Heart left ventricle (tissue), 16 donors: ENCODE measurements at places on chromosomes 16 and 17.

GRCh38 chr17:56896217-56896967, 17.5 kb downstream of the TRIM25 start:
- DNase-seq: no peak
- H3K36me3 ChIP-seq: peaks cover 14% of the 10 kb centered on the region
- no peak overlapping the region for H3K4me3 ChIP-seq
- no peak overlapping the region for H3K27ac ChIP-seq

- no peaks in the 10 kb centered on the region for H3K27me3 ChIP-seq
- no peak overlapping the region for H3K4me3 ChIP-seq
- H3K27ac ChIP-seq: no peak overlapping the region
- no peak for DNase-seq
- no peaks in the 10 kb centered on the region for H3K4me1 ChIP-seq
- H3K36me3 ChIP-seq: no peaks in the 10 kb centered on the region
These were observed 60.6 kb downstream of the C16orf82 start for GRCh38 chr16:27127308-27127707.

- H3K36me3 ChIP-seq: no peaks in the 10 kb centered on the region
- no peaks in the 10 kb centered on the region for H3K27me3 ChIP-seq
- peaks cover 22% of the 10 kb centered on the region for H3K4me1 ChIP-seq
- no peak for DNase-seq
- H3K27ac ChIP-seq: no peak overlapping the region
These were observed 17.8 kb upstream of the EEF2K start for GRCh38 chr16:22188267-22188594.

GRCh38 chr17:43554857-43555256, 8.7 kb upstream of the ETV4 start:
- H3K27me3 ChIP-seq: no peaks in the 10 kb centered on the region
- H3K27ac ChIP-seq: no peak overlapping the region
- H3K36me3 ChIP-seq: no peaks in the 10 kb centered on the region
- no peaks in the 10 kb centered on the region for H3K4me1 ChIP-seq
- no peak overlapping the region for H3K4me3 ChIP-seq

- no peak overlapping the region for H3K4me3 ChIP-seq
- H3K27me3 ChIP-seq: no peaks in the 10 kb centered on the region
- no peak overlapping the region for H3K27ac ChIP-seq
- DNase-seq: peak; percentile 51
- H3K36me3 ChIP-seq: no peaks in the 10 kb centered on the region
- no peaks in the 10 kb centered on the region for H3K4me1 ChIP-seq
These were observed 15.6 kb upstream of the ZFPM1 start for GRCh38 chr16:88437367-88437964.

- H3K27ac ChIP-seq: peak overlapping the region; percentile 50
- H3K4me1 ChIP-seq: no peaks in the 10 kb centered on the region
- H3K36me3 ChIP-seq: no peaks in the 10 kb centered on the region
- peak; percentile 17 for DNase-seq
- H3K4me3 ChIP-seq: no peak overlapping the region
- H3K27me3 ChIP-seq: peaks cover 16% of the 10 kb centered on the region
These were observed 6.0 kb downstream of the SOX9 start for GRCh38 chr17:72126575-72127486.

- no peak overlapping the region for H3K27ac ChIP-seq
- no peaks in the 10 kb centered on the region for H3K36me3 ChIP-seq
These were observed 113.4 kb upstream of the PMFBP1 start for GRCh38 chr16:72285324-72285723.

DNA sequence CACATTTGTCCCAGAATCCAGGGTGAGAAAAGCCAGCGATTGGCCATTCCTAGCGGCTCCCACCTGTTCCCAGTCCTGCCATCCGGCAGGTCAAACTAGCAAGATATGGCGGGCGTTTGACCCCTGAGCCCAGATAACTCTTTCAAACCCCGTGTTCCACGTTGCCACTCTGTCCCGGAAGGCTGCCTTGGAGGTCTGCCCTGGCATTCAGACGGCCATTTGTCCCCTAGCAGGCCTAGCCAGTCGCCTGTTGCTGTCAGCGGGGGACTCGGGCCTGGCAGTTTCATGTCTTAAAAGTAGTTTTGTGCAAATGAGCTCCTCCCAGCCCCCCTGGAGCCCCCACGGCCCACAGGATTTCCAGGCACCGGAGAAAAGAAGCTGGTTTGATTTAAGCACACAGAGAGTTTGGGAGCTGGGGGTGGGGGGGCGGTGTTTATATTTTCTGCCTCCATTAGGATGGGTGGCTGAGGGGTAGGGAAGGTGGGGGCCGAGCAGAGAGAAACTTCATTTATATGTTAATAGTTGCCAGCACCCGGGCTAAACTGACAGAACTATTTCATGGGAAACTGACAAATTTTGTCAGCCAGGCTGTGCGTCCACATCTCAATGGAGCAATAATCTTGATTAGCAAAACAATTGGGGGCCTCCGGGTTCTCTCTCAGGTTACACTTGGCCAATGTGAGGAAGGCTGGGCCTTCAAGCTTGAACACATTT, 240.9 kb upstream of the SALL1 start:
- no peaks in the 10 kb centered on the region for H3K27me3 ChIP-seq
- no peak for DNase-seq
- no peaks in the 10 kb centered on the region for H3K4me1 ChIP-seq

DNA sequence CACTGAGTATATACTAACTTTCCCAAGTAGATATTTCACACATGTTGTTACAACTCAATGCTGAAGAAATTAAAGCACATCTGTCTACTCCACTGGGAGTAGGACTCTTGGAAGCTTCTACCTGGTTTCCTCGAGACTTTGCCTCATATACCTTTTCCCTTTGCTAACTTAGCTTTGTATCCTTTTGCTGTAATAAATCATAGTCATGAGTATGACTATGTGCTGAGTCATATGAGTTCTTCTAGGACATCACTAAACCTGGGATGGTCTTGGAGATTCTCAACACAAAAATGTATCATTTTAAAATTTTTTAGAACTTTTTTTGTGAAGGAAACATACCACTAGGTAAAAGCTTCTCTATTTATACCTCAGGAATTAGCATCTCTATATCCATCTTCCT, 39.8 kb downstream of the ABCA5 start:
- H3K27me3 ChIP-seq: no peaks in the 10 kb centered on the region
- H3K36me3 ChIP-seq: no peaks in the 10 kb centered on the region
- no peak for DNase-seq
